ENCODE measurements at places on chromosomes 3 and 15. TPM values are rescaled to one million over a fixed set of nuclear protein-coding genes. Genes with fewer than 3 reads are reported as not detected.

Gene CILP
- under 0.01 TPM for total RNA-seq

Gene USP50
- total RNA-seq: not detected

Gene ZNF80
- not detected for total RNA-seq

Gene REC114
- total RNA-seq: not detected

Gene LRRIQ4
- total RNA-seq: not detected

Gene CSNK1G1
- total RNA-seq: 23.1 TPM

Gene RTP3
- total RNA-seq: not detected

Gene SLC51B
- not detected for total RNA-seq

Gene AHSG
- not detected for total RNA-seq

Gene POLR2H
- total RNA-seq: 75.2 TPM

Gene CADM2
- total RNA-seq: not detected

Gene PLCL2
- 5.0 TPM for total RNA-seq

Gene SMCO1
- not detected for total RNA-seq

Gene ARHGAP31
- total RNA-seq: 5.1 TPM

Gene SLC35G2
- 2.8 TPM for total RNA-seq

Gene ADAMTS7
- total RNA-seq: 8.9 TPM
